ENCODE measurements at places on chromosomes 16 and 17. TPM values are rescaled to one million over a fixed set of nuclear protein-coding genes. Genes with fewer than 3 reads are reported as not detected.

TOB1 gene
- 59.1 TPM for total RNA-seq

MMP28 gene
- total RNA-seq = 1.2 TPM

AGRP gene
- total RNA-seq = not detected

CTRB1 gene
- not detected for total RNA-seq

CCDC144A gene
- 1.2 TPM for total RNA-seq

MYO1D gene
- 18.0 TPM for total RNA-seq

CES1 gene
- not detected for total RNA-seq

PDP2 gene
- 16.8 TPM for total RNA-seq

TMC7 gene
- total RNA-seq = 4.7 TPM

NXN gene
- total RNA-seq = 106 TPM

CSH2 gene
- total RNA-seq = 4.3 TPM

PRDM7 gene
- not detected for total RNA-seq

C17orf100 gene
- 3.1 TPM for total RNA-seq

SDK2 gene
- total RNA-seq = 11.2 TPM

TMEM235 gene
- total RNA-seq = not detected

KRT12 gene
- not detected for total RNA-seq

PRSS22 gene
- 0.58 TPM for total RNA-seq

C16orf96 gene
- total RNA-seq = 0.38 TPM

HAS3 gene
- total RNA-seq = 1.7 TPM

CDYL2 gene
- total RNA-seq = 26.5 TPM

CTF1 gene
- 5.2 TPM for total RNA-seq

MRC2 gene
- 588 TPM for total RNA-seq

AANAT gene
- 0.19 TPM for total RNA-seq

CHD9NB gene
- 3.3 TPM for total RNA-seq

SMIM22 gene
- total RNA-seq = not detected

ACSM2A gene
- total RNA-seq = 0.14 TPM

RAB11FIP4 gene
- 4.4 TPM for total RNA-seq

ZNF263 gene
- total RNA-seq = 31.4 TPM

RNF157 gene
- 1.4 TPM for total RNA-seq

MYL4 gene
- total RNA-seq = 38.5 TPM

HID1 gene
- 2.6 TPM for total RNA-seq

EIF5A gene
- 915 TPM for total RNA-seq

FOXL1 gene
- total RNA-seq = 8.1 TPM

CES4A gene
- total RNA-seq = 1.2 TPM

TMC5 gene
- total RNA-seq = 0.11 TPM

GAST gene
- total RNA-seq = not detected

GINS2 gene
- 2.2 TPM for total RNA-seq

IL4R gene
- total RNA-seq = 17.6 TPM

SPIRE2 gene
- 2.6 TPM for total RNA-seq

COQ7 gene
- total RNA-seq = 11.3 TPM

SMTNL2 gene
- total RNA-seq = 0.18 TPM

BAIAP3 gene
- 2.6 TPM for total RNA-seq

EME1 gene
- 3.0 TPM for total RNA-seq

ANKFN1 gene
- total RNA-seq = not detected

ALDH3A2 gene
- total RNA-seq = 13.8 TPM

CLEC10A gene
- total RNA-seq = not detected

RHOT2 gene
- total RNA-seq = 93.2 TPM

KRTAP2-2 gene
- total RNA-seq = not detected

TMC8 gene
- total RNA-seq = 0.38 TPM

MGAT5B gene
- total RNA-seq = 5.1 TPM

SULT1A3 gene
- total RNA-seq = 8.6 TPM

GLOD4 gene
- total RNA-seq = 61.8 TPM

CRYM gene
- 0.50 TPM for total RNA-seq

ENKD1 gene
- 8.5 TPM for total RNA-seq

ARL5C gene
- not detected for total RNA-seq

COPZ2 gene
- total RNA-seq = 25.1 TPM

KCNJ12 gene
- 1.2 TPM for total RNA-seq

KRTAP4-9 gene
- total RNA-seq = not detected
